ENCODE measurements at places on chromosomes 2 and 18.

GRCh38 chr2:212609479-212609878 is 70.9 kb upstream of the ERBB4 start:
- DNase-seq: no peak

DNA sequence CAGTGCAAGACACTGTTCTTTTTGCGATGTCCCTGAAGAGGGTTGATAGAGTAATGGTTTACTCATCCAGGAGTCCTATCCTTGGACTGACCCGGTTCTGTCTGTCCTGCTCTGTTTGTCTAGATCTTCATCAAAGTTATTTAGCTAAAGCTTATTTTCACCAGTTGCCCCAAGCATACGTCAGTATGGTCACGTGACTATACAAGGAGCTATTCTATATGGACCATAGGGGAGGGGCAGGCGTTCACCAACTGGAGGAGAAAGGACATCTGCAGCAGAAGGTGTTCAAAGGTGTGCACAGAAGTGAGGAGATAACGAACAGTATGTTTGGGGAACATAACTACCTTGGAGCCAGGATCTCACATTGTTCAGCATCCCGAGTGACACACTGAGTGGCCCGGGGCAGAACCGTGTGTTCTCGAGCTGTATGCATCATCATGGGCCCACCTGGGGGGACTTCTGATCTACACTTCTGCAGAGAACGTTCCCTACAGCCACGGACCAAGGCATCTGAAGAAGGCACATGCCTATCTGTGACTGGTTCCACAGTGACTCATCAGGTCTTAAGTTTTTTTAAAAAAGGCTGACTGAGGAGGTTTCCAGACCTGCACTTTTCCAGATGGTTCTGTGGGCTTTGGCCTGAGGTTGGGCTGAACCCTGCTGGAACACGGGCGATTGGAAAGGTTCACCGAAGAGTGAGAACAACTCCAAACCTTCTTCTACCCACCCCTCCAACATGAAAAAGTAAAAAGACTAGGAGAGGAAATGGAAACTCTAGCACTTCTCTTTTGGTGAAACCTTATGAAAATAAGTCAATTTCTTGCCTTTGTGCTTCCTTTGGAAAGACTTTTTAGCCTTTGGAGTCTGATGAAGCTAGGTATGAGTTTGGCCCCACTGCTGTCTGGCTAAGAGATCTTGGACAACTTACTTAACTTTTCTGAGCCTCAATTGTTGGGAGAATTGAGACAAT is 68.6 kb upstream of the YWHAQ start:
- DNase-seq: no peak

GRCh38 chr2:42838133-42838532 is 45.8 kb upstream of the HAAO start:
- no peak for DNase-seq

DNA sequence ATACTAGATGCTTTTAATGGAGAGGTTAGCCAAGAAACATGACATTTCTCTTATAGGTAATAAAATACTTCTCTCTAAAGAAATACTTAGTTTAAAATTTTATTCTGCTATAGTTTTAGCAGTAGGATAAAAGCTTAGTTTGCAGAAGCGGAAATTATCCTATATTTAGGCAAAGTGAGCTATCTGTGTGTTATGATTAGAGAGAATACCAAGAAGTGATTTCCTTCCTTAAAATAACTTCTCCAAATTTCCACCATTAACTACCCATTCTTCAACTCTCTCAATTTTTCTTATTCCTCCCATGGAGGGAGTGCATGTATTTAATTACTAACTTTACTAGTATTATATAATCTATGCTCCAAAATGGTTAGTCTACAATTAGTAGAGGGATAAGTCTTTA is 15.8 kb upstream of the IL1RL1 start:
- DNase-seq: no peak

- DNase-seq: no peak
These were observed 284.6 kb downstream of the RNF144A start for GRCh38 chr2:7201851-7202250.

DNA sequence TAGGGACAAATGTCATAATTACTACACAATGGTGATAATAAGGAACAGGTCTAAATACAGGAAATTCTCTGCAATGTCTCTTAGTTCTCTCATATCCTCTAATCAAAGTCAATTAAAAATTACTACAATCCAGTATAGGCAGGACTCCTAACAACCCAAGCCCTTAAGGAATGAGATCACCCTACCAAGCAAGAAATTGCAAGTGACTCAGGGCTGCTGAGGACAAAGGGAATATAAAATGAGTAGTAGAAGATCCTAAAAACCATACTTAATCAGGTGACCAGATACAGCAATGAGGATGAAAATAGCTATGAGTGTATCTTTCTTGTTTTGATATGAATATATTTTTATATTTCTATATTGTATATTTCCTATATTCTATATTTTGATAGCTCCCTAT is 250.0 kb upstream of the DCC start:
- no peak for DNase-seq

GRCh38 chr2:101463421-101463820 is 11.5 kb downstream of the RFX8 start:
- DNase-seq: no peak

DNA sequence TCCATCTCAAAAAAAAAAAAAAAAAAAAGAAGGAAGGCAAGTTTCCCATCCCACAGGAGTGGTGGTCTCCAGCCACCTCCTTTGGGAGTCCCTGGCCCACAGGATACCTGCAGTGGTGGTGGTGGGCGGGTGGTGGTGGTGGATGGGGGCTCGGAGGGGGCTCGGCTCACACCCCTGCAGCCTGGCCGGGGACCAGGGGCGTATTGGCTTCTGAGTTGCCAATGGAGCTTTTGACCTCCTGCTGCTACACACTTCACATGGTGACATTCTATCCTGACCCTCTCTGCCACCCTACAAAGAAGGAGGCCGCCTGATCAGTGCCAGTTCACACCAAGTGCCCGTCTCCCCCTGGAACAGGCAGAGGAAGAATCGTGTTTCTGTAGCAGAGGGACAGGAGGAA is 119.6 kb downstream of the NFATC1 start:
- no peak for DNase-seq

DNA sequence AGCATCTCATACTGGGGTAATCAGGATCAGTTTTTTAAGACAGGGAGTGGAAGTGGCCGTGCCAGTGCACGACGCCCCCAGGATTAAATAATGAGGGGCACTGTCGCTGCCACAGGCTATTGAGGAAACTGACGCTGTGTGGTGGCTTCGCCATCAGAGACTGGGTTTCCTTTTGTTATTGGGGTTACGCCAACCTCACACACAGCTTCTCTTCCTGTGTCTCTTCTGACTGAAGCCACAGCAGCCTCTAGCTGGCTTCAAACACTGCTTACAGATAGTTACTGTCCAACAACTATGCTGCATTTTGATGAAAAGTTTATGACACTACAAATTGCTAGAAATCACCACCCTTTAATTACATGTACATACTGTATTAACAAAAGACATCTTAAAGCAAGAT is 521.9 kb upstream of the SALL3 start:
- no peak for DNase-seq

- DNase-seq: no peak
These were observed 633.1 kb upstream of the SETBP1 start for GRCh38 chr18:44047585-44047984.

DNA sequence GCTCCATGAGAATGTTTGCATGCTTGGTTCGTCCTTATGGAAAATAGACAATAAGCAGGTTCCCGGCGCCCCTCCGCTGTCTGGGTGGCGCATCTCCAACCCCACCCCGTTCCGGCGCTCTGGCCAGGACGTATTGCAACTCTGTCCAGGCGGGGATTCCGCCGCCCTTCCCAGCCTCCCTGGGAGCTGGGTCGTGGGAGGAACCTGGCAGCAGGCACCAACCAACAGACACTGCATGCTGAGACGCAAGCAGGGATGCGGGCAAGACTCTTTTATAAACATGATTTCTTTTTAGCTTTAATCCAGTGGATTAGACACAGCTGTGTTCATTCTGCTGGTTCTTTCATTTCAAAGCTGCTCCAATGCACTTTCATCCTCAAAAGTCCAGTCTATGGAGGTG is 240.2 kb downstream of the SH3BP4 start:
- no peak for DNase-seq

DNA sequence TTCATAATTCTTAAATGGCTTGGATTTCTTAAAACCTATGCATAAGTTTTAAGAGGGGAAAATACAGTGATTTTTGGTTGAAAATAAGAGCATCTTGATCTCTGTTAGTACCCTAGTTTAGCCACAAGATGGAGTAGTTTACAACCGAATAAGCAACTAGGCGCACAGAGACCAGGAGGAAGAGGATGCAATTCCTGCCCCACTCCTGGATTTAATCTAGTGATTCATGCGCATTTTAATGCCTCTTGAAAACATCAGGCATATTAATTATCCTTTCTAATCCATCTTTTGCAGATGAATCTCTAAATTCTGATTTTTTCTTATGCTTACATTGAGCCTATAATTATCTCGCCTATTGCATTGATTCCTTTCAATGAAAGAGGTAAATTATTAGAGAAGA is 76.7 kb downstream of the MRPS9 start:
- no peak for DNase-seq

DNA sequence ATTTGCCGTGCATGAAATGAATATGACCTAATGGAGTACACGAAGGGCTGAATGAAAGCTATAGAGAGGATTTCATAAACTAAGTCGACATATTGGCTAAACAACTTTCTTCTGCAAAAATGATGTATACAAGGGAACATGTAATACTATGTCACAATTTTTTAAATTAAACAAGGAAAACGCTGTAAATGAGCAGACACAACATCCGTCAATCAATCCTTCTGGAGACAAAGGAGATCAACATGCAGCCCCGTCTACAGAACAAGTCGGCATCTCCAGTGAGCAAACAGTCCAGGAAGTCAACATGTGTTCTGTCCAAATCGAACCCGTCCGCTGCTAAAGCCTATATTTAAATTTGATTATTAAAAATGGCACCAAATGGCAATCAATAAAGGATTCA is 180.8 kb downstream of the TCF4 start:
- no peak for DNase-seq

DNA sequence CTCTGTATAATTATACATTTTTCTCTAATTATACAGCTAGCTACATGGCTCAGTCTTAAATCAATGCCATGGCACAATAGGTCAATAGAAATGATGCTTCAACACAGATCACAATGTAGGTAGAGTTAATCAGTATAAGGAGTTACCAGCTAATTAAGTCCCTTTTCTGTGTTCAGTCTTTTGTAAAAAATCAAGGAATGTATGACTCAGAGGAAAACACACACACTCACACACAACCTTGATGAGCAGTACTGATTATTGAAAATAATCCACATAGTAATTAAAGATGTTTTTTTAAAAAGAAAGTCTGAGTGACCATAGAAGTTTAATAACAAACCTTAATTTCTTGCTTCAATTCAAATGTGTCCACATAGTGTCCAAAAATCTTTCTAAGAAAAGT is 691.3 kb downstream of the LRP1B start:
- no peak for DNase-seq

GRCh38 chr2:163723348-163723747 is 12.5 kb downstream of the FIGN start:
- no peak for DNase-seq

DNA sequence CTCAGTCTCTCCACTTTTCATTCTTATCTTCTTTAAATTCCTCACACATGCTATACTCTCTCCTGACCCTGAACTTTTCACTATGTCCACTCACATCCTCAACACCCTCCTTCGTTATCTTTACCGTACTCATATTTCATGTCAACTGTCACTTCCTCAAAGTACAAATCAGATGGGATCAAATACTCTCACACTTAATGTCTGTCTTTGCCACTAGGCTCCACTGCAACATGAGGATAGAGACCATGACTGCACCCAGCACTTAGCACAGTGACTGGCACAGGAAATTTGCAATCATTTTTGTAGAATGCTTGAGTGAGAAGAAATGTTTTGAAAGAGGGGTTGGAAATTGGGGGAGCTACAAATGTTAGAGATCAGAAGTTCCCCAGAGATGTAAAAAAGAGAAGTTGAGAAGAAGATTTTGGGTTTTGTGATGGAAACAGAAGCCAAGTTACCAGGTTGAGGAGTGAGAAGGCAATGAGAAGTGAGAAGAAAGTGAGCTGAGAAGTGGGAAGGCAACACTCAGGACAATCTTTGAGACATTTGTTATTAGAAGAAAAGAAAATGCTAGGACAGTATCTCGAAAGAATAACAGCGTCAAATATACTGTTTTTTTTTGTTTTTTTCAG is 87.0 kb downstream of the CCDC141 start:
- DNase-seq: no peak

GRCh38 chr2:226030788-226031646 is 631.5 kb downstream of the NYAP2 start:
- DNase-seq: no peak

GRCh38 chr2:68193144-68193543 is 35.5 kb downstream of the PNO1 start:
- DNase-seq: no peak

DNA sequence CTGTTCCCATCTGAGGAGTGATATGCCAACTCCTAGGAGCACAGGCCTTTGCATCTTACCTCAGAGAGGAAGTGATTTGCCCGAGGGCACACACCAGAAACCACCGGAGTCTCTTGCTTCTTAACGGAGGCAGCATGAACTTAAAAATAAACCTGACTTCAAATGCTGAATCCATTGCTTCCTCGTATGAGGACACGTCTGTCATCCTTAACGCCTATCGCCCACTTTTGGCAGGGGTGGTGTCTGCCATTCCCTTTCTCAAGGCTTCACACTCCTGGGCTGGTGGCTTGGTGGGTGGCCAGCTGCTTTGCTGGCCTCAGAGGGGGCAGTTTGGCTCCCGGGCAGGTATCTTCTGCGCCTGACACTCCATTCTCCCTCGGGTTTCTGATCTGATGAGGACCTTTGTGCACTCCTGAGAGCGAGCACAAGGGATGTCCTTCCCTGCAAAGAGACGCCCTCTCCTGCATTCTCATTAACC is 1.1 kb upstream of the PREB start:
- no peak for DNase-seq

DNA sequence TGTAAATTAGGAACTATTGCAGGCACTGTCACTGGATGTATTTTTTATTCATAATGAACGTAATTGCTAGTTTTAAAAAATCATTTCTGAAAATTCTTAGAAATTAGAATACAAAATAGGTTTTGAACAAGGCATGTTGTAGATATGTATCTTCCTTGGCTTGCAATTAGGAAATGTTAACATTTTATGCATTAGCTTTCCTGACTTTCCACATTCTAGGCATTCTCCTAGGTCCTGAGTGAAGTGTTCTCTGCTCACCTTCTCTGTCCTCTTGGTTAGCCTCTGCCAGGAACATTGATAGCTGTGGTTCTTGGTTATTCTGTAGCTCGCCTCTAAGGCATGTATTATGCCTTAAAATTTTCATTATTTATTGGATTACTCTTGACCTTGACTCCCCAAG is 130.3 kb downstream of the FHOD3 start:
- no peak for DNase-seq

- DNase-seq: no peak
These were observed 67.9 kb downstream of the LRRFIP1 start for GRCh38 chr2:237695201-237695780.

GRCh38 chr2:233164967-233165366 is 86.5 kb upstream of the ATG16L1 start:
- no peak for DNase-seq

DNA sequence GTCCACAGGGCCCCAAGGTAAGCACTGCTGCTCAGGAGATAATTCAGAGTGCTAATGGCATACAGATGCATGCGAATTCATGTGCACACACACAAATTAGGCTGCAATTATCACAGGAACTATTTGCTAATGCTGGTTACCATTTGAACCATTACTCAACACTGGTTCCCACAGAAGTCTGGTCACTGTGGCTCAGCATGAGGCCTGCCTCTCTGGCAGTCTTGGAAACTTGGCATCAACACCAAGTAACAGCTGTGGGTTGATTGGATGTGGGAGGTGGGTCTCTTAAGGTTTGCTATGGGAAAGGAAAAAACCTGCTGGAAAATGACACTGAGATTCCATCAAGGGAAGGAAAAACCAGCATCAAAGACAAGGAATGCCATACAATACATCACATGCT is 105.0 kb downstream of the CELF4 start:
- DNase-seq: no peak
